ENCODE measurements at places on chromosomes 2 and 18.
A peak's percentile ranks its signal among the peaks of the same experiment; 100 is the strongest.

- DNase-seq, result no peak
Observed at GRCh38 chr2:220499225-220499624, 871.8 kb downstream of the SLC4A3 start.

DNA sequence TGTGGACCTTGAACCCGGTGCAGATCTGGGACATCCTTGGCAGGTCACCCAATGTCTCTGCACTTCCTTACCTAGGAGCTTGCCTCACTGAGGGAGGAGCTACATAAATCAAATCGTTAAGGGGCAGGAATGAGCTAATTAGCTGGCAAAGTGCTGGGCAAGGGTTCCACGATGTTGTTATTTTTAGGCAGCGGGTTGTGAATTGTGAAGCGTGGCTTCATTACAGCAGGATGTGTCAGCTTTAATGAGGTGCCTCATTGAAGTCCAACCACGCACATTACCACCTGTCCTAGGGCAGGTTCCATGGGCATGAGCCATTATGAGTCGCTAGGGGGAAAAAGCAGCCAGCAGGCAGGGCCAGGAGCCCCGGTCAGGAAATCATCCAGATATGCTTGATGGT is 127.0 kb upstream of the AGAP1 start:
- no peak for DNase-seq

DNA sequence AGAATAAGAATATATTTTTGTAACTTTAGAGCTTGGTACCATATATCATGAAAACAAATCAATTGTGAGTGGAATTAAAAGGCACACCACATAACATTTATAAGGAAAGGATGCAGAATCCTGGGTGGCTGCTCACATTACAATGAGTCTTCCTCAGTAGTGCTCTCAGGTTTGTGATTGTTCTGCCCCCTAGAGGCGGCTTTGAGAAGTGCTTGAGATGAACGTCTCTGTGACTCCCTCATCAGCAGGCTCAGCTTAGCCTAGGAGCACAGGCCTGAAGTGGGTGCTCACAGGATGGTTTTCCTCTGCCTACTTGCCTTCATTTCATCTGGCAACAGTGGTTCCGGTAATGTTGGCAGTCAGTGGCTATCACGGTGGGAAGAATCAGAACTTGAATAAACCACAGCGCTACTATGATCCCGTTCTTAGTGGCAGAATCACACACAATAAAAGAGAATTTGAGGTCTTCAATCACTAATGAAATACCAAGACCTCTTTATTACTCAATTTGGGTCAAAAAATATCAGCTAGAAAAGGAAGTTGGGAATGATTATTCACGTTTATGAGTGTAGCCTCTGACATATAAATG is 38.1 kb upstream of the B4GALT6 start:
- peak; percentile 84 for DNase-seq

DNA sequence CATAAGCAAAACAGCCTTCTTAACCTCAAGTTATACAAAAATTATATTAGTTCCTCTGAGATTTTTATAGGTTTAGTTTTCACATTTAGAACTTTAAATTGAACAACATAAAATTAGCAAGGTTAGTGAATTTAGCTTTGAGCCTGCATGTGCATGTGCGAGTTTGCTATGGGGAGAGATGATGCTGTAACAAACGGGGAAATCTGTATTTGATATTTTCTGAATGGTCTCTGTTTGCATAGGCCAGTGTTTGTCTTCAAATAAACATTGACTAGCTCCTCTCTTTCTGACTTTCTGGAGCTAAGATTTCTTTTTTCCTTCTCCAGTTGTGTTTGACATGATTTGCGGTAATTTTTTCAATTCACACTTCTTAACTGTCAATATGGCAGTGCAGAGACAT is 30.9 kb upstream of the IL18RAP start:
- no peak for DNase-seq

DNA sequence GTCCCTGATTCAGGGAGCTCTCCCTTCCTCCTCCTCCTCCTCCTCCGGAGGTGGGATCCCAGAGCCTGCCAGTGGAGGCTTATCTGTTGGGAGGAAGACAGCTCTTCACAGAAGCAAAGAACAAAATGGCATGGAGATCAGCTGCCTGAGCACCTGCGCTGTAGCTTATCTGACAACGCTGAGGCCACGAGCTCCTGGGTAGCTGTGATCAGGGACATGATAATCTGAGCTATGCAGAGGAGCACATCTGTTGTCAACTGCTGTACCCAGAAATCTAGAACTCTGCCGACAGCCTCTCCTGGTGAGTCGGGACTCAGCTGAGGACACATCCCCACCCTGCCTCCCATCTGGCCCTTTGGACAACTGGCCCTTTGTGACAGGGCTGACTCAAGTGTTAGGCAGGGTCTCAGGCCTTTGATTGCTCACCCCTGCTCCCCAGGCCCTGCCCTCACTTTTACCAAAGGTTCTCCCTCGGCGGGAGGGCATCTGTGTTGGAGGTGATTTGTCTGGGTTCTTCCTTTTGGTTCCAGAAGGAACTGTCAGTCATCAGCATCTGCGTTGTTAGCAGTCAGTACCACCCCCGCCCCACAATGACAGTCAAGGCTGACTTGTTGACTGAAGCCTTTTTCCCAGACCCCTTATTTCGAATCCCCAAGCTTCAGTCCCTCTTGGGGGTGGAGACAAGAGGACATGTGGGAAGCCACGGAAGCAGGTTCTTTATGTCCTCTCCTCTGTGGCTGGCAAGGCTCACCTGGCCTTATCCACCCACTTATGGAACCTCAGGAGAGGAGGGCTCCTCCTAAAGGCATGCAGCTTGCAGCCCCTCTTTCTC is 5.9 kb upstream of the CNNM3 start:
- peak; percentile 78 for DNase-seq

DNA sequence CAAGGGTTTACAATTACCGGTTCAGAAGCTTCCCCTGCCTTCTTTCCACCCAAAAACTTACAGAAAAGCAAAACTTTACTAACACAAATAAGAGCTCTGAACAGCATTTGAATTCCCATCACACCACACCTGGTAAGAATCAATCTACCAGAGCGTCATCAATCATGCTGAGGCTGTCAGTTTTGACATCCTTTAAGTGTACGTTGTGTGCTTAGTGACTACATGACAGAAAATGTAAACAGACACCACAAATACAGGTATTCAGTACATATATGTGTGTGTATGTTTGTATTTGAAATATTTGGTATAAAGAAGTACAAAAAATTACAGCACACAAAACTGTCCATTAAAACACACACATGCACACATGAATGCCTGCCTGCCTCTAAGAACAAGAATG is 523.5 kb downstream of the TMEM182 start:
- DNase-seq, result no peak

DNA sequence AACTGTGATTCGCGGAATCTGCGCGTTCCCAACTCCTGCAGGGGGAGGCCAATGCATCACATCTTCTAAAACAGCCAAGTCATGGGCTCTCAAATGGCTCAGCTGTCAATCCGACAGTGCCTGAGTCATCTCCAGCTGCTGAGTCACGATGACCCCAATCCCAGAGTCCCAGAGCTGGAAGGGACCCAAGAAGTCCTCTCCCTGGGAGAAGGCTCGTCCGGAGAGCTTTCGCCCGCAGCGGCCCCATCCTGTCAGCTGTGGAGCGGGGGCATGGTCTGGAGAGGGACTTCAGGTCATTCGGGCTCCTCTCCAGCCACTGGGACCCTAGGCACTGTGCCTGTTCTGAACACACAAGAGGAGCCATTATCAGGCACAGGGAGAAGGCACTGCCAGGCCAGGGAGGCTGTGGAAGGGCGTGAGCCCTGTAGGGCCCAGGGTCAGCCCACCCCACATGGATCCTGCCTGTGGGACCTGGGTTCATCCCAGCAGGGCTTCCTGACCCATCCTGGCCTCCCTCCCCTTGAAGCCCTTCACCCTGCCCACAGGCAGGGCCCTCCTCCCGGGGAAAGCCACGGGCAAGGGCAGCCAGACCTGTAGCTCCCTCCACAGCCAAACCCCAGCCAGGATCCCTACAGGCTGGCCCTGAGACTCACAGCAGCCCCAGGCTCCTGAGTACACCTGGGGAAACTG is 47.6 kb upstream of the GPC1 start:
- DNase-seq, result peak; percentile 54

DNA sequence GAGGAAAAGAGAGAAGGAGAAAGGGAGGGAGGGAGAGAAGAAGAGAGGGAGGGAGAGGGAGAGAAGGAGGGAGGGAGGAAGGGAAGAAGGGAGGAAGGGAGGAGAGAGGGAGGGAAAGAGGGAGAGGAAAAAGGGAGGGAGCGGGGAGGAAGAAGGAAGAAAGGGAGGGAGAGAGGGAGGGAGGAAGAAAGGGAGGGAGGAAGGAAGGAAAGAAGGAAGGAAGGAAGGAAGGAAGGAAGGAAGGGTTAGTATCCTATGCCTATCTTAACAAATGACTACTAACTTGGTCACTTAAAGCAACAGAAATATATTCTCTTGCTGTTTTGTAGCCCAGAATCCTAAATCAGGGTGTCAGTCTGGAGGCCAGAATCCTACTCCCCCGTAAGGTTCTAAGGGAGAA is 52.1 kb downstream of the CMPK2 start:
- no peak for DNase-seq

- peak; percentile 18 for DNase-seq
Observed at GRCh38 chr2:179340678-179341077, 76.0 kb upstream of the SESTD1 start.

DNA sequence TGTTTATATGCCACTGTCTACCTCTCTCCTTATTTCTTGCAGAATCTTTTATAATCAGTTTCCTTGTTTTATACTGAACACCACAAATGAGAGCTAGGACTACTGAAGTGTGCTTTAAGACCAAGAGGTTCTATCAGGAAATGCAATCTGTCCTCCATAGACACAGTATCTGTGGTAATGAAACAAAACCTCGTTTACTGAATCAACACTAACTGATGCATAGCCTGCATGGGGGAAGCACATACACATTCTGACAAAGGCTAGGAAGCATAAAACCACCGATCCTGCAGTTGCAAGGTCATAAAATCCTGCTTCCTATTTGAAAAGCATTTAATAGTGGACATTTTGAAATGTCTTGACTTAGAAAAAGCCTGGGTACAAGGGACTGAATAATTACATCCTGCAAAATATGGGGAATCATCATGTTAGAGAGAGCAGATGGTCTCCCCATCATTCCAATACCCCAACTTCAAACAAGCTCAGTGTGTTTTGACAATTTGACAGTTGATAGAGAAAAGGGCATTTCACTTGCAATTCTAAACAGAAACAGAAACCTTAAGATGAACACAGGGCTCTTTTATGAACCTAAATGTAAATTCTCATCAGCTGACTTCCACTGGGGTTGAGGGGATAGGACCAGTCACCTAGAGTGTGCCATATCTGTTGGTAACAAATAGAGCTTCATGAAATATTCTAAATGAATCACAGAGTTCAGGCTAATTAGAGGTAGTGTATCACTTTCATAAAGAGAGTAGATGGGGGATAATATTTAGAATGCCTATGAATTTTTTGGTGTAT is 1845.6 kb upstream of the PIK3C3 start:
- DNase-seq, result no peak

DNA sequence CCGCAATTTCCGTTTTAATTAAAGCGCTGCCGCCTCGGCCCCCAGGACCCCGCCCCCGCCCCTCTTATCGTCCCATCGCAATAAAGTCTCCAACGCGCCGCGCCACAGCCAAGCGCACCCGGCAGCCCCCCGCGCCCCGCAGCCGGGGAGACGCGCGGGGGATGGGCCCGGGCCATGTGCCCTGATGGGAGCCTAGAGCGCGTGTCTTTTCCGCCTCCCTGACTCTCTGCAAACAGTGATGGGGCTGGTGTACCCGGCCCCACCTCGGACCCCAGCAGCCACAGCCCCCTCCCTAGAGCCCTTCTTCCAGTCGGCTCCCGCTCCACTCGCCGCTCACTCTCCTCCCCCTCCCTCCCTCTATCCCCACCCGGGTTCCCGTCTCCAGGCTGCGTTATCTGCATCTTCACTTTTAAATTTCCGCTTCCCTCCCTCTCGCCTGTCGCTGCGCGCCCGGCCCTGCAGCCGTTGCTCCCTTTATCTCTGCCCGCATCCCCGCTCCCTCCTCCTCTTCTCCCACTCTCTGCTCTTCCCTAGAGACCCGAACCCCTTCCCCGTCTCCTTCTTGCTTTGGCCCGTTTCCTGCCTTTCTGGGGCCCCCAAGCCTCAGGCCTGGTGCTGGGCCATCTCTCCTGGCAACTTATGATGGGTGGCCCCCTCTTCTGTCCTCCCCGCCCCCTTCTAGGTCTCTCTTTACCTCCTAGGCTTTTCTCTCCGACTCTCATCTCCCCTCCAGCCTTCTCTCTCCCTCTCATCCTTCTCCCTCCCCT is 524 bp upstream of the FEV start:
- DNase-seq, result no peak

Data from head of caudate nucleus (tissue), 42 donors.